Neural progenitor cell (in vitro differentiated cells): ENCODE measurements at places on chromosomes 2 and 18.

GRCh38 chr18:8705961-8706790 lies 820 bp downstream of the MTCL1 start:
- peak; percentile 45 for DNase-seq

DNA sequence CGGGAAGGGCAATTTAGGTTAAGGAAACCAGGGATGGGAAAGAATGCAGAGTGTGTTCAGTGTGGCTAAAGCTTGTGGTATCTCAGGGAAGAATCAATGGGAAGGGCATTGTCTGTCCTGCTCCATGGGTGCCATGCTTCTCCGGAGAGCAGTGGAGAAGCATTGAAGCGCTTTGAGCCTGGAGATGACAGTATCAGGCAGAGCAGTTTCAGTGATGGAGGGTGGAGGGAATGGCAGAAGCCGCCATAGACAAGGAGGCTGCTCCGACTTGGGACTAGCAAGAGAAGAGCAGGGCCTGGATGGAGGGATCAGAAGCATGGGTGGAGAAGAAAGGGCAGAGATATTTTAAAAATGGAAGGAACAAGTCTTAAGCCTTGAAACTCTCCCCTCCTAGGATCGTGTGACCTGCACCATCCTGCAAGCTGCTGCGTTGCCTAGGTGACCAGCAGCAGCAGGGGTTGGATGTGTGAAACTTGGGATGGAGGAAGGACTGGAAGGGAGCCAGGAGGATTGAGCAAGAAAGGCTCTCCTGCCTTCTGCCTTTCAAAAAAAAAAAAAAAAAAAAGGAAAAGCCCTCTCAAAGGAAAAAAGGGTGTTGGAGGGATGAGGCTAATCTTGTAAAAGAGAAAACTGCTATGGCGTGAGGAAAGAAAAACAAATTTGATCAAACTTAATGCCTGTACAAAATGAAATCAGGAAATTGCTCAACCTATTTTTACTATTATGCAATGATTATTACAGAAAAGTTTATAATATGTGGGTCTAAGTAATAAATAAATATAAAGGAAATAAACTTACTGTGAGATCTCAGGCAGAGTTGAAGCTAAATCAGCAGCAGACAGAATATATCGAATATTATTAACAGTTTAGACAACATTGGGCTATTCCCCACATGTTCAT lies 493.8 kb upstream of the NRP2 start:
- peak; percentile 52 for DNase-seq

DNA sequence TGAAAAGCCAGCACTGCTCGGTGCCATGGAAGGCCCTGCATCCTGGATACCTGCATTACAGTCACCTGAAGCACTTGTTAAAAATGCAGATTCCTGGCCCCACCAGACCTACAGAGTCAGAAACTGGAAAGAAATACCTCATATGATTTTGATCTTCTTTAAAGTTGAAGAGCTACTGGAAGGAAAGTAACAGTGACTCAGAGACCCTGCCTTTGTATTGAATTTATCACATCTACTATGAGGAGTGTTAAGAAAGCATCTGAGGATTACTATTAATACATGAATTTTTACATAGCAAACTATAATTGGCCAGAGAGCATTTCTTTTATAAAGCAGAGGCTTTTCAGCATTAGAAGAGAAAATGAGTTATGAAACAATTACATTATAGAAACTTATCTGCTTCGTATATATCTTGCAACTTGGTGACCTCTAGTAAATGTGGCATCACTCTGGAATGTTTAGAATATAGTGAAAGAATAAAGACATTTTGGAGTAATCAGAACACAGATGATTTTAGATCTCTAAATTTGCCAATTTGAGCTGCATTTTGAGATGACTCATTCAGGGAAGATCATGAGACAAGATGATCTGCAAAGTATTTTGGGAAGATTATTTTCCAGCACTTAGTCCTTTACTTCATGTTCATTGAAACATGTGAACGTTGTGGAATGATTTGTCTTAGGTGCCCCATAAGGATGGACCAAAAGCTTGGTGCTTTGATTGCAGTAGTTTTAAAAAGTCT lies 12.2 kb downstream of the PTPRM start:
- DNase-seq = no peak

GRCh38 chr2:164992818-164993217 lies 37.5 kb upstream of the SLC38A11 start:
- DNase-seq = peak; percentile 81

DNA sequence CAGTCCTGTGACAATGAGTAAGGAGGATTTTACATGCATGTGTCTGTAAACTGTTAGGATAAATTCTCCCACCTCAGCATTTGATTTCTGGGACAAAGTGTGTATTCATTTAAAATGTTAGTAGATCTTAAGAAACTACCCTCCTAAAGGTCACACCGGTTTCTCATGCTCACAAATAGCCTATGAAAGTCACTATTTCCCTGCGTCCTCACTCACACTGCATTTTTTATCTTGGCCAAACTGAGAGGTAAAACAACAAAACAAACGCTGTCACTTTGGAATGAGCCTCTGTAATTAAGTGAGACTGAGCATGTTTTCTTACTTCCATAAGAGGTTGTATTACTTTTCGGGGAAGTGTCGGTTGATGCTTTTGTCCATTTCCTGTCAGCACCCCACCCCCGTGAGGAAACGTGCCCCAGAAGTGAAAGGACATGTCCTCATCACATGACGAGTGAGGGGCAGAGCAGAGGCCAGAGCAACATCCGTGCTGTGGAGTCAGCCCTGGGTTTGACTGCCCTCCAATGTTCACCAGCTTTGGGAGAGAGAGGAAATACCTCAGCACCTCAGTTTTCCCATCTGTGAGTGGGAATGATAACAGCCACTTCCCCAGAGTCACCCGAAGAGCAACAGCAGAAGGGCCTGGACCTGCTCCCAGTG lies 3.1 kb downstream of the GYPC start:
- no peak for DNase-seq

DNA sequence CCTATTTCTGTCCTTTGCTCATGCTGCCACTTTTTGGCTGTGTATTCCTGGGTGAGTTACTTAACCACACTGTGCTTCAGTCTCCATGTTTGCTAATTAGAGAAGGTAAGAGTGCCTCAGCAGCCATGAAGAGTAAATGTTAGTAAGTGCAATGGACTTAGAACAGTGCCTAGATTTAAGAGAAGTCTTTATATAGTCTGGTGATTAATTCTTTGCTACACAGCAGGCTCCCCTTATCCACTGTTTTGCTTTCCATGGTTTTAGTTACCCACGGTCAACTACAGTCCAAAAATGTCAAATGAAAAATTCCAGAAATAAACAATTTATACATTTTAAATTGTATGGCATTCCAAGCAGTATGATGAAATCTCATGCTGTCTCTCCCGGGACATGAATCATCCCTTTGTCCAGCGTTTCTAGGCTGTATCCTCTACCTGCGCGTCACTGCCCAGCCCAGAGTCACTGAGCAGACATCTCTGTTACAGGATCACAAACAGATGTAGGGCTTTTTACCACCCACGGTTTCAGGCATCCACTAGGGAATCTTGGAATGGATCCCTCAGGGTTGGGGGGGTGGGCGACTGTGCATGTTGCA lies 91.0 kb downstream of the CTIF start:
- no peak for DNase-seq

DNA sequence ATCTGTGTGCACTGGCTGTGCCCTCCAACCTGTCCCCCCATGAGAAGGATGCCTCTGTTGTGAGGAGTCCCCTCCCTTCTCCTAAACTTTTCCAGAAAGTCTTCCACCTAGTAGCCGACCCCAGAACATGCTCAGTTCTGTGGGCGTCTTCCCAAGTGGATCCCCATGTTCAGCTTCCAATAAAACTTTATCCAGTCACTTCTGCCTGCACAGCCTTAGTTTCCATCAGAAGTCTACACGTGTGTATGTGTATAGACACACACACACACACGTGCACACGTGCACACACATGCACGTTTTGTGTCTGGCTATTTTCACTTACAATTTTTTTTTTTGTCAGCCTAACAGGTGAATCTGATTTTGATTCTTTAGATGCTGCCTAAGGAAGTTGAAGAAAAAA lies 115.1 kb downstream of the RTP5 start:
- DNase-seq = no peak

DNA sequence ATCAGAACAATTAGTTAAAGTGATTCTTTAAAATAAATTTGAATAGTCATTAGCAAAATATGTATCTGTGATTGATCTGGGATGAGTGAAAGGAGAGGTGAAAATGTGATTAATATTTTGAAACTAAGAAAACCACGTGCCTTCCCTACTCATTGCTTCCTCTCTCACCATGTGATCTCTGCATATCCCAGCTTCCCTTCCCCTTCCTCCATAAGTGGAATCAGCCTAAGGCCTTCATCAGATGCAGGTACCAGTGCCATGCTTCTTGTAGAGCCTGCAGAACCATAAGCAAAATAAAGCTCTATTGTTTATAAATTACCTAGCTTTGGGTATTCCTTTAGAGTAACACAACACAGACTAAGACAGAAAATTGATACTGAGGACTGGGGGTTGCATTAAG lies 11.2 kb upstream of the STAT1 start:
- no peak for DNase-seq

- DNase-seq = peak; percentile 48
Observed at GRCh38 chr2:36433311-36434217, 78.0 kb downstream of the CRIM1 start.

DNA sequence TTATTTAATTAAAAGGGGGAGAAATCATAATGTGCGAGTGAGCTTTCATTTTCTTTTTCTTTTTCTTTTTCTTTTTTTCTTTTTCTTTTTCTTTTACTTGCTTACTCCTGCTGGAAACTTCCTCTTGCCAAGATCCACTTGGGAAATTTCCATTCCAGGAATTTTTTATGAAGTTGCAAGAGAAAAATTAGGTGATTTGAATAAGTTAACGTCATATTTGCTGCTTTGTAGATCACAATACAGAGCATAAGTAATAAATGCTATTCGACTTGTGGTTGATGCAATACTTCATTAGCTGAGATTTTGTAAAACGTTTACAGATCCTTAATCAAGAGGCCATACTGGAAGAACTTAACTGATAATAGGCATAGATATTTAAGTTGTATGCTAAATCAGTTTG lies 354.7 kb upstream of the SMIM21 start:
- DNase-seq = no peak

- DNase-seq = no peak
Observed at GRCh38 chr2:86633155-86633651, 9.5 kb upstream of the RNF103 start.

DNA sequence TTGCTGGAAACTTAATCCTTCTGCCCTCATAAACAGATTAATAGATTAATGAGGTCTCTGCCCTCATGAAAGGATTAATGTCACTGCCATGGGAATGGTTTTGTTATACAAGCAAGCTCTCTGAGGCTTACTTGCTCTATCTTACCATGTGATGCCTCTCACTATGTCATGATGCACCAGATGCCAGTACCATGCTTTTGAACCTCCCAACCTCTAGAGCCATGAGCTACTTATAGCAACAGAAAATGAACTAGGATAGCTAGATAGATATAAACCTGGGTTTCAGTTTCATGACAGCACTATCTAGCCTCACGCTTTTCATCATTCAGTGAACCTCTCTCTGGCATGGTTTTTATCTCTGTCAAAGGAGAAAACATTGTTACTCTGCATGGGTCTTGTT lies 371.6 kb upstream of the LRP1B start:
- no peak for DNase-seq
